ENCODE measurements at places on chromosomes 11 and 22.

- peak; percentile 36 for DNase-seq
These were observed 522 bp downstream of the CORO1B start for GRCh38 chr11:67442504-67443404.

DNA sequence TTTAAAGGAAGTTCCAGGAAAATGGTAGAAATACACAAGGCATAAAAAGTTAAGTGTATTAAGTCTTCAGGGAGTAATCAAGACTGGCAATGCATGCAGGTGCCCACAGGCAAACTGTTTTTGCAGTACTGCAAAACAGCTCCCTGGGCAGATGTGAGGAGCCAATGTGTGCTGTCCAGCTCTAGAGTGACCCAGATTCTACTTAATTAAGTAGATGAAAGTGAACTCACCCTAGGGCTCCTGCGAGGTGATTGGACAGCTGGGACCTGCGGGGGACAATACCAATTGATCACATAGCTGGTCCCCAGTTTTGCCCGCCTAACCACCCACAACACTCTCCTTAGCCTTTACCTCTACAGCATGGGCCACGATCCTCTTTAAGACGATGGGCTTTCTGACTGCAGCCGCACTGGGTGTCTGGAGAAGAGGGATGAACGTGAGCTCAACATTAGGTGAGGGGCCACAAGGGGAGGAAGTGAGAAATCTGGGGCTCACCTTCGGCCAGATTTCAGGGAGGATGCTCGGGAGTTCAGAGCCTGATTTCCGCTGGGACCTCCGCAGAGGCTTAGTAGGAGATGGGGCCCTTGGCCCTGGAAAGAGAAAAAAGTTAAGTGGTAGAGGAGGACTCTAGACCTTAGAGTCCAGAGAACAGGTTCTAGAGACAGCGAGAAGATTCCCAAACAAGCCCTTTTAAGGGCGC is 556 bp downstream of the CDCA5 start:
- no peak for DNase-seq

GRCh38 chr11:71322192-71322735 is 69.9 kb upstream of the SHANK2 start:
- DNase-seq, result no peak

DNA sequence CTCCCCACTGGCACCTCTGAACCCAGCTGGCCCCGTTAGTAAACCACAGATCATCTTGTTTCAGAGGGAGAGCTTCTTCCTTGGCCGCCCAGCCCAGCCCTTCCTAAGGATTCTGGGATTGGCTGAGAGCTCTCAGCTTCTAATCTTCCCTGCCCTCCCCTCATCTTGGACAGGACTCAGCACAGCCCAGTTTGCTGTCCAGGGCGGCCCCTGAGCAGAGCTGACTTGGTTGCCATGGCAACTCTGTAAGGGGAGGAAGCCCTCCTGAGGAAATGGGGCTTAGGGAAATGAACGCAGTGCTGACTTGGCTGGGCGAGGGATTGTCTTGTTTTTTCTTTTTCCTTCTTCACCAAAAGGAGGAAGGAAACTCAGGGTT is 4.6 kb downstream of the APOL4 start:
- DNase-seq, result peak; percentile 77

- peak; percentile 45 for DNase-seq
These were observed 12.3 kb downstream of the NARS2 start for GRCh38 chr11:78562398-78562797.

DNA sequence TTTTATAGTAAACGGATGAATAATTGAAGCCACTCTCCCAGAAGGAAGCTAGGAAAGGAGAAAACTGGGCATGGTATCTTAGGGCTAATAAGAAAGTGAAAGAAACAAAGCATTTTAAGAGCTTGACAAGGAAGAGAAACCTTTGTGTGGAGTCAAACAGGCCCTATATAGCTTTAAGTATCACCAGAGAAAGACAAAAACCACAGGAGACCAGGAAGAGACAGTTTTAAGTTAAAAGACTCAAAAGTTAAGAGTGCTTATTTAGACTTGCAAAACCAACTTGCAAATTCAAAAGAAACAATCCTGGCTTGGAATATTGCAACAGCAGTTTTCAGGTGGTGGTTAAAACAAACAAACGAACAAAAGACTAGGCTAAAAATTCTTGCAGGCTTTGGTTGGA is 3.4 kb downstream of the PAK1 start:
- no peak for DNase-seq

- DNase-seq, result no peak
These were observed 23.4 kb upstream of the WNT7B start for GRCh38 chr22:46000081-46001027.

DNA sequence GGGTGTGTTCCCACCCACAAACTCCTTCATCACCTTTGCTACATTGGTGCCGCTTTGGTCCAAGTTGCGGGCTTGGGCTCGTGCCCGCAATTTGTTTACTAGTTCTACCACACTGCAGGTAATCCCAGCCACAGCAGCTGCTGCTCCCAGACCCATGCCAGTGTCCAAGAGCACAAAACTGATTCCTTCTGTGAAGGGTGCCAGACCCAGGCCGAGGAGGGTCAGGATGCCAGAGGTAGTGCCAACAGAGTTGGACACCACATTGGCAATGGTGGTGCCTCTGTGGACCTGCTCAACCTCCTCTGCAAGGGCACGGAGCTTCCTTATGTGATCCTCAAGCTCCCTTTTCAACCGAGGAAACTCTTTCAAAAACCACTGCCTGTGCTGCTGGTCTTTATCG is 11.5 kb downstream of the APOL2 start:
- DNase-seq, result no peak

- DNase-seq, result peak; percentile 63
These were observed 1.4 kb upstream of the LTBP3 start for GRCh38 chr11:65559535-65559934.

- peak; percentile 54 for DNase-seq
These were observed 34.5 kb downstream of the CPT1A start for GRCh38 chr11:68806931-68807844.

DNA sequence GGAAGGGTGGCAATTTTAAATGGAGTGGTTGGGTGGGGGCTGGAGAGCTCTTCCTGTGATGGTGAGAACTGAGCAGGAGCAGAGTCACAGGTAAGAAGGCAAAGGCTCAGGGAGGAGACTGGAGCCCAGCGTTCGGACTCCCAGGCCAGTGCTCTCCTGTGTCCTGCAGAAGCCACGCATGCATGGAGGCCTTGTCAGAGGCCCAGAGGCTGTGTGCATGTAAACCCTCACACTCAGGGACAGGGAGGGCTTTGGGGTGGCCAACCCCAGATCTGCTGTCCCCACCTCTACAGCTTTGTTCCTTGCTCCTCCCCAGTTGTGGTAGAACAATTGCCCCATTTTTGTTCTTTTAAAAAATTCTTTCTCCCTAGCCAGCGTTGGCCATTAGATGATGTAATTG is 130.4 kb upstream of the PARVA start:
- no peak for DNase-seq

GRCh38 chr11:19595840-19596751 is 116.5 kb upstream of the NAV2 start:
- peak; percentile 89 for DNase-seq

DNA sequence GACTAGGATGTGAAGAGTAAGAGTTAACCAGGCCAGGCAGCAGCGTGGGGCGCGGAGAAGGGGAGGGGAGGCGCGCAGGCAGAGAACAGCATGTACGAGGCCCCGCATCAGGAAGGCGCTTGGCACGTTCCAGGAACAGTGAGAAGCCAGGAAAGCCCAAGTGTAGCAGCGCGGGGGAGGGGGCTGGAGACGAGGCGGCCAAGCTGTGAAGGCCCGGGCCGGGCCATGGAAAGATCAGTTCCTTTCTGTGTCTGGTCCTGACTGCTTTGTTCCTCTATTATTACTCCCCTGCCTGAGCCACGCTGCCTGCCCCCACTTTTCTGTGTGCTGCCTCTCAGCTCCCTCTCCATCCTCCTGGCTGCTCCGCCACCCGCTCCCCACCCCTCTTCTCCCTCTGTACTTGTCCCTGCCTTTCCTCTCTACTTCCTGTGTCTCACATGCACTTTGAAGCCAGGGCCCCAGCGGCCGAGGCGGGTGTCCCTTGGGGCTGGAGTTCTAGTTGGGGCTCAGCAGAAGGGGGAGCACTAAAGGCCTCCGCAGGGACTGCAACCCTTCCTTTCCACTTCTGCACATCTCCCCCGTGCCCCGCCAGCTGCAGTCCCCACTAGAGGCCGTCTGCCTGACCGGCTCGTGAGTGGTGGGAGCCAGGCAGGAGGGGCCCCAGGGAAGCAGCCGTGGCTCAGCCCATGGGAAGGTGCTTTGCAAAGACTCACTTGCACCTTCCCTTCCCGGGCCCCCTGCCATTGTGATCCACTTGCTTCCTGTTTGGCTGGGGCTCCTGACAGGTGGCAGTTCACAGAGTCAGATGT is 63.7 kb downstream of the PRDM11 start:
- DNase-seq, result peak; percentile 71

DNA sequence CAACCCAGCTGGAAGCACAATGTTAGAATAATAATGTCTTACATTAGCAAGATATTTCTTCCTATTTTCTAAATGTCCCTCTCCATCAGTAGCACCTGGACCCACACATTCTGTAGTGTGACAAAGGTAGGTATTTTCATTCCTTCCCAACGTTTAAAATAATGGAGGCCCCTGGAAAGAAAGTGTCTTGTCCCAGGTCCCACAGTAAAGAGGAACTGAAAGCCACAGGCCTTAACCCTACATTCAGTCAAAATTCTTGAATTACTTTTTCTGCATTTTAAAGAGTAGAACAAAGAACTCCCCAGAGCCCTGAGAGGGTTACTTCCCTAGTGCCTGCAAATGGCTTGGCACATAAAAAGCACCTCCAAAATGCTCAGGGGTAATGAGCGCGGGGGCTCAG is 26.3 kb downstream of the OPCML start:
- DNase-seq, result no peak

GRCh38 chr11:134565343-134565891 is 153.4 kb upstream of the B3GAT1 start:
- no peak for DNase-seq

DNA sequence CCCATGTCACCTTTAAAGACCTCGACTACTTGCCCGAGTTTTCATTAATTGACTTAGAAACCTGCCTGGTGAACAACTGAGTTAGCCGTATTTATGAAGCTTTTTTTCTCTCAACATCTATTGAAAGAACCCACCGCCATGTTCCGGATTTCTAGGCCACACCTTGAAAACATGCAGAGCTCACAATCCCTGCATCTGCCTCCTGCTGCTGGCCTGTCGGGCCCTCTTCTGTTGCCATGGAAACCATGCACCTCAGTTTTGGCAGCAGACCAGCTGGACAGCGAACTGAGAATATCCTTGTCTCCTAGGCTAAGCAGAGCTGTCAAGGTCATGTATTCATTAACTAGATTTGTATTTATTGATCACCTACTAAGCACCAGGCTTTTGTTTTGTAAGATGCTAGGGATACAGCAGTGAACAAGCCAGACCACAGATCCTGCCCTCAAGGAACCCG is 4.3 kb upstream of the PATZ1 start:
- peak; percentile 26 for DNase-seq

- no peak for DNase-seq
These were observed 60.3 kb upstream of the CLNS1A start for GRCh38 chr11:77697865-77698264.

DNA sequence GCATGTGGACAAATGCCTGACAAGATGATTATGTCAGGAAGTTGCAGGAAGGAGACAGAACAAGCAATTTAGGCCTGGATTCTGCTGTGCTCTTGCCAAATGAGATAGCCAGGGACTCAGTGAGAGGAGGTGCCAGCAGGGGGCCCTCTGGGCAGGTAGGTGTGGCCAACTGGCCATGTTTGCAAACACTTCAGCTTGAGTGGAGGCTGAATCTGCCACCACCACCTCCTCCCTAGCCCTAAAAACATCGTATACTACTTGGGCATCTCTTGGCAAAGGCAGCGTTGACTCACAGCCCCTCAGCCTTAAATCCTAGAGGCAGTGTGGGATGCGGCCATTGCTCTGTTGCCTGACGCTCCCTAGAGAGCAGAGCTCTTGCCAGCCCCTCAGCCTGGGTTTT is 95.1 kb upstream of the PLET1 start:
- DNase-seq, result no peak

GRCh38 chr22:25060522-25061071 is 108.1 kb downstream of the KIAA1671 start:
- peak; percentile 31 for DNase-seq

DNA sequence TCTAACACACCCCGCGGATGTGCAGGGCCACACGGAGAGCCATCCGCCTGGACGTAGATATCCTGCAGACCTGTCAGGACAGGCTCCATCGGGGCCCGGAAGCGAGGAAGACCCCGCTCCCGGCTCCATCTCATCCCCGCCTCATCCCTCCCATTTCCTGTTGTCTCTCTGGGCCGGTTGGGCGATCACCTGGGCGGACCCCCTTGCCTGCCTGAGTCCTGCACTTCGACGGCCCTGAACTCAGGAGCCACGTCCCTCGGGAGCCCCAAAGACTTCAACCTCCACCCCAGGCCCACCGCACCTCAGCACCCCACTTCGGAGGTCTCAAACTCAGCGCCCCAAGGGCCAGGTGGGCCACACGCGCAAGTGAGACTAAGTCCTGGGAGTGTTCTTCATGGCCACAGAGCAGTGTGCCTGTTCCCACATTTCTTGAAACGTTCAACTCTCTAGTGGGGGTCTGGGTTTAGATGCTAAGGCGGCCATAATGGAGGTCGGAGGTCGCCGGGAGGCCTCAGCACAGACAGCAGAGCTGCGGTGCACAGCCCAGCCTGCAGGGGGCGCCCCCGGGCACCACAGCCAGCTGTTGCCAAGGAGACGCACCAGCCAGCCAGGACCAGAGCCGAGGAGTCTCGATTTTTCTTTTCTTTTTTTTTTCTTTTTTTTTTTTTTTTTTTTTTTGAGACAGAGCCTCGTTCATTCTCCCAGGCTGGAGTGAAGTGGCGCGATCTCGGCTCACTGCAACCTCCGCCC is 26.0 kb upstream of the FADD start:
- DNase-seq, result no peak

- no peak for DNase-seq
These were observed 724.5 kb upstream of the RAG2 start for GRCh38 chr11:37322333-37323194.

GRCh38 chr11:468493-468892 is 18.4 kb downstream of the PTDSS2 start:
- no peak for DNase-seq

DNA sequence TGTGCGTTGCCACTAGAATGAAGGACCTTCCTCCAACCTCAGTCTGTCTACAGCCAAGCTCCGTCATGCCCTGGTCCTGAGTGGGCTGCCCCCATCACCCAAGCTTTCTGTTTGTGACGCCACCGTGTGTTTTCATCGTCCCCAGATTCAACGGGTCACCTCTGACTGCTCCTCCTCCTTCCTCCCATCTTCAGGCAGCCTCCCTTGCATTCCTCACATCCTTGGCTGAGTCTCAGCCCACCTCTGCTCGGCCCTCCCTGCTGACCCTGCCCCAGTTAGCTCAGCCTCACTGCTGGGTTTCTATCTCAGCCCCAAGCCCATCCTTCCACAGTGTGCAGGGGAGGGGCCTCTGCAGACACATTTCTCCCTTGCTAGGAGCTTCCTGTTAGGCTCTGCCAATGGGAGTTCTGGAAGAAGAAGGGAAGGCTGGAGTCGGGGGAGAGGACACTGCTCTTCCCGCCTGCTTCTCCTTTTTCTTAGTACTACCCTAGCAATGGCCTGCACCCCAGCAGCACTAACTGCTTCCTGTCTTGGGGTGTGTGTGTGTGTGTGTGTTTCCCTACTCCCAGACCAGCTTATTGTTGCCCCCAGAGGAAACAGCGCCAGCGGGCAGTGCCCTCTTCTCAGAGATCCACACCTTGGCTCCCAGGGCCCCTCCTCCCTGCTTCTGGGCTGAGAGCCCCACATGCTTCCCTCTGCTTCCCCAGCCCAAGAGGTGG is 5.2 kb downstream of the IFT27 start:
- DNase-seq, result no peak

GRCh38 chr11:100727410-100727809 is 40.3 kb downstream of the ARHGAP42 start:
- DNase-seq, result peak; percentile 10

GRCh38 chr11:93288079-93288478 is 42.5 kb upstream of the DEUP1 start:
- DNase-seq, result no peak
